ENCODE measurements at places on chromosomes 13 and 19. TPM values are rescaled to one million over a fixed set of nuclear protein-coding genes. Genes with fewer than 3 reads are reported as not detected.
A peak's percentile ranks its signal among the peaks of the same experiment; 100 is the strongest.

The C19orf47 gene
- 13.1 TPM for total RNA-seq

The C13orf42 gene
- total RNA-seq, result not detected

- no peaks in the 10 kb centered on the region for H3K4me1 ChIP-seq
- H3K36me3 ChIP-seq, result no peaks in the 10 kb centered on the region
- no peak overlapping the region for H3K27ac ChIP-seq
- H3K4me3 ChIP-seq, result no peak overlapping the region
These were observed 19.9 kb downstream of the CSNK1A1L start for GRCh38 chr13:37085606-37086005.

GRCh38 chr19:37930416-37930815 is 23.4 kb downstream of the SIPA1L3 start:
- no peaks in the 10 kb centered on the region for H3K36me3 ChIP-seq
- peaks cover 48% of the 10 kb centered on the region for H3K4me1 ChIP-seq
- DNase-seq, result no peak
- no peaks in the 10 kb centered on the region for H3K27me3 ChIP-seq

The LGALS16 gene
- total RNA-seq, result not detected

The ZNF69 gene
- total RNA-seq, result 11.9 TPM

DNA sequence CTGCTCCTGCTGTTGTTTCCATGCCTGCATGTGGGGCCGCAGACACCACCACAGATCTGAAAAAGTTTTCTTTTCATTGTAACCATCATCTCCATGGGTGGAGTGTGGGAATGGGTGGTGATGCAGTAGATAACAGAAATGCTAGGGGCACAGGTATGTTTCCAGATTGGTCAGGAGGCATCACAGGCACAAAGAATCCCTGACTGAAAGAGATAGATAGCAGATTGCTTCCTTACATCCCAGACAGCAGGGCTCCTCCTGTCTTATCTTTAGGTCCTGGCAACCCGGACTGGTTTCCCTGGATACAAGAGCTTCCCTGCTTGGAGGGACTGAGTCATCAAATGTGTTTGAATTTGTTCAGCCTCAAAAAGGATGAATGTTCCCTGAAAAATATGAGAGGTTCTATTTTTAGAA is 1937.6 kb downstream of the PCDH9 start:
- H3K4me3 ChIP-seq, result no peak overlapping the region
- H3K27ac ChIP-seq, result no peak overlapping the region
- no peak for DNase-seq
- peaks cover 10% of the 10 kb centered on the region for H3K4me1 ChIP-seq

DNA sequence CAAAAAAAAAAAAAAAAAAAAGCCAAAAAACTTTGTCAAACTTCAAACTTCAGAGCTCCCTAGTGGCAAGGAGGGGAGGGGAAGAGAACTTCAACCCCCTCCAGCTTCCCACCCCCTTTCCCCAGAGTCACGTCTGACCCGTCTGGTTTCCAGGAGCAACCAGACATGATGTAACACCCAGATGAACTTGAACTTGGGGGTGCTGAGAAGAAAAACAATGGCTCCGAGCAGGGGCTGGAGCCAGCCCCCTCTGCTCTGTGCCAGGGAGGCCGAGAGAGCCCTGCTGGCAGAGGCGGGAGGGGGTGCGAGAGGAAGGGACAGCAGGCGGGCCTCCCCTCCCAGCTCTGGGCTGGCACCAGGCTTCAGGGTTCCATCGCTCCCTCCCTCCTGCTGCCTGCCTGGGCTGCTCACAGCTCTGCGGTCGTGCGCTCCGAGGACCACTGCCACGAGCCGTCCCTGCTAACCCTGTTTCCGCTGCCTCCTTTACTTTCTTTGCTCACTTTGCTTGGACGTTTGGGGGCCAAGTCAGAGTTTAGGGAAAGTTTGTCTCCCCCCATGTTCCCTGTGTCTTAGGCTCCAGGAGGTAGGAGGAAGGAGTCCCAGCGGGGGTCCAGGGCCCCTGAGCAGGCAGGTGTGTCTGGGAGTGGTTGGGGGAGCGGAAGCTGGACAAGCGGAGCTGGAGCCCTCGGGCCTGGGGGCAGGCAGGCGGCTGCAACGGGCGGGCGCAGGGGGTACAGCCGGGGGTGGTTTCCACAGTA is 11.1 kb downstream of the LYL1 start:
- peak; percentile 94 for DNase-seq
- H3K4me1 ChIP-seq, result peaks cover 52% of the 10 kb centered on the region
- peak overlapping the region; percentile 85 for H3K27ac ChIP-seq

The ZNF814 gene
- total RNA-seq, result 17.2 TPM

GRCh38 chr13:112943309-112944125 is 25.5 kb upstream of the MCF2L start:
- peaks cover 37% of the 10 kb centered on the region for H3K27me3 ChIP-seq
- no peak overlapping the region for H3K27ac ChIP-seq
- no peaks in the 10 kb centered on the region for H3K36me3 ChIP-seq
- H3K4me3 ChIP-seq, result peak overlapping the region; percentile 77
- H3K4me1 ChIP-seq, result peaks cover 8% of the 10 kb centered on the region

- no peak for DNase-seq
- no peak overlapping the region for H3K27ac ChIP-seq
- H3K4me3 ChIP-seq, result no peak overlapping the region
- H3K4me1 ChIP-seq, result peaks cover 20% of the 10 kb centered on the region
- peaks cover 34% of the 10 kb centered on the region for H3K36me3 ChIP-seq
- no peaks in the 10 kb centered on the region for H3K27me3 ChIP-seq
These were observed 11.8 kb downstream of the FXYD5 start for GRCh38 chr19:35166100-35167063.

- peaks cover 46% of the 10 kb centered on the region for H3K36me3 ChIP-seq
- DNase-seq, result no peak
- H3K27me3 ChIP-seq, result no peaks in the 10 kb centered on the region
- H3K4me3 ChIP-seq, result no peak overlapping the region
These were observed 846 bp downstream of the ZNF790 start for GRCh38 chr19:36837176-36837905.

The KCNC3 gene
- 1.1 TPM for total RNA-seq

- H3K36me3 ChIP-seq, result no peaks in the 10 kb centered on the region
- H3K4me1 ChIP-seq, result peaks cover 3% of the 10 kb centered on the region
- no peak overlapping the region for H3K27ac ChIP-seq
- H3K27me3 ChIP-seq, result peaks cover 10% of the 10 kb centered on the region
- H3K4me3 ChIP-seq, result no peak overlapping the region
- DNase-seq, result no peak
These were observed 93.3 kb downstream of the OXGR1 start for GRCh38 chr13:96900986-96901385.

The CLEC17A gene
- total RNA-seq, result not detected

Measured in osteocyte (in vitro differentiated cells).